ENCODE measurements at places on chromosomes 5 and 9.

GRCh38 chr5:73104326-73104725 lies 16.0 kb upstream of the TMEM171 start:
- DNase-seq = no peak

GRCh38 chr5:143471666-143472464 lies 68.4 kb upstream of the NR3C1 start:
- no peak for DNase-seq

- no peak for DNase-seq
Observed at GRCh38 chr9:27450752-27451151, 73.3 kb upstream of the IFNK start.

- DNase-seq = no peak
Observed at GRCh38 chr5:89313804-89314588, 431.0 kb upstream of the MEF2C start.

GRCh38 chr9:69153707-69154521 lies 20.2 kb upstream of the TJP2 start:
- DNase-seq = no peak

DNA sequence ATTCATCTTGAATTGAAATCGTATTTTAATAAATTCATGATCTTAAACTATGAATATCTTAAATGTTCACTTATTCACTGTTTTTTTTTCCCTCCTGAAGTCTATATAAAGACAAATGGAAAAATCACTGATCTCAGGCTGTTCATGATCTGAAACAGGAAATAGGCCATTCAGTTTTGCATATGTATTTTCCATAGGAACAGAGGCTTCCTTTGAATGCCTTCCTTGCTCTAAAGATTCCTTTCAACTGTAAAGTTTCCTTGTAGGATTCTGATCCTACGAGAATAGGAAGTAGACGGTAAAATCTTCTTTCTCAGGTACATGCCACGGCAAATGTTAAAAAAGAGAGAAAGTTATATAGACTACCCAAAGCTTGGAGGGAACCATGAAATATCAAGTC lies 194.4 kb upstream of the PPP1R2B start:
- no peak for DNase-seq

GRCh38 chr5:82564963-82565362 lies 286.8 kb upstream of the RPS23 start:
- no peak for DNase-seq

DNA sequence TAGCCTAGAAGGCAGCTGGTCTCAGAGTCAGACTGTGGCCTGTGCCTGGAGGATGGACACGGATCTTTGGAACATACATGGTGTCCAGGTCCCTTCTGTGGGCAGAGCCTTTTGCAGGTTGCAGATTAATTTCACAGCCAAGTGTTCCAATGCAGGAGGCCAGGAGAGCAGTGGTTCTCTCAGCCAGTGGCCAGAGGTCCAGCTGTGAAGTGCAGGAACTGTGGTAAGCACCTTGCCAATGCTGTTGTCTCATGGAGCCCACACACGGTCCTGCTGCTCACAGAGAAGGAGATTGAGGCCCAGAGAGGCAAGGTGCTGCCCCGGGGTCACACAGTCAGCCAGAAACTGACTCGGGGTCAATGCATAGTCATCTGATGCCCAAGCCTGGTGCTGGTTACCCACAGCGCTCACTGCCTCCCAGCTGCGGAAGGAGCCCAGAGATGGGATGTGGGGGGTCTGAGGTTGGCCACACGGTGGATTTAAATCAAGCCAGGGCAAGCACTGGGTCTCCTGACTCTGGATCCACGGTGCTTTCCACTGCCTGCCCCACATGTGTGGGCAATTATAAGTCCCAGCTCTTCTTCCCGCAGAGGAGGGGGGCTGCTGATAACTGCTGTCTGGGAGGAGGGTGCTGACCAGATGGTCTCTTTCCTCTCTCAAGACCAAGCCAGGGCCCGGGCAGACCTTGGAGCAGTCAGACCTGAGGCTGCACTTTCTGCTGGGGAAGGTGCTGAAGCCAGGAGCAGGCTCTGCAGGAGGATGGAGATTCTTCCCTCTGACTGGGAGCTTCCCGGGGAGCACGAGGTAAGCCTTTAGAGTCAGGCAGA lies 2.8 kb downstream of the PDGFRB start:
- DNase-seq = no peak

- no peak for DNase-seq
Observed at GRCh38 chr9:106969696-106970095, 106.7 kb downstream of the ZNF462 start.

DNA sequence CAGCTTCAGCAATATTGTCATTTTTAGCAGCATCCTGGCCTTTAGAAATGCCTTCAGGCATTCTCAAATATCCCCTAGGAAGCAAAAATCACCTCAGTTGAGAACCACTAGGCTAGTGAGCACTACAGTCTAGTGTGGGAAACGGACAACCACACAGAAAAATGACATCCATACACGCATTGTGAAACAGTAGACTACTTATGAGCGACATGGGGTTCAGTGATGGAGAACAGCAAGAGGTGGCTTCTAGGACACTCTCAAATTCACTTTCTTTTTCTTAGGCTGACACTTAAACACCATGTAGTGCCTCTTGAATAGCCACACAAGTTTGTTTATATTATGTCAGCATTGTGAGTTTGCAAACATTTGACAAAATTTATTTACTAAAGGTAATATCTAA lies 203.0 kb downstream of the KDM4C start:
- no peak for DNase-seq
